CD4-positive, CD25-positive, alpha-beta regulatory T cell (primary cell): ENCODE measurements at places on chromosomes 3 and 15. TPM values are rescaled to one million over a fixed set of nuclear protein-coding genes. Genes with fewer than 3 reads are reported as not detected.
A peak's percentile ranks its signal among the peaks of the same experiment; 100 is the strongest.

DNA sequence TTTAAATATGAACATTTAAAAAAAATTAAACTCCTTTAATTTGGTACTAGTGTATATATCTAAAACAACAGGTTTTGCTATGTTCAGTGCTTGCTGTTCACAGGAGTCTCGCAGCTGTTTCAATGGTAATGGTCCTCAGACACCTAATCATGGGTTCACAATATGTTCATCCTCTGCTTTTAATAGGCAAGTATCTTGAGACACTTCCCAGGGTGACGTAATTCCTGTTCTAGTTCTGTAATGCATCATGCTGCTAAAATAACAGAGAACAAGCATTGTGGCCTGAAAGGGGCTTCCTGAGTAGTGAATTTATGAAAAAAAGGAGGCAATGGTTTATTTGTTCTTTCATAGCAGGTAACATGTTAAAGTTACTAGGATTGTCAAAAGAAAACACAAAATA, 625.2 kb upstream of the GBE1 start:
- DNase-seq = no peak

DNA sequence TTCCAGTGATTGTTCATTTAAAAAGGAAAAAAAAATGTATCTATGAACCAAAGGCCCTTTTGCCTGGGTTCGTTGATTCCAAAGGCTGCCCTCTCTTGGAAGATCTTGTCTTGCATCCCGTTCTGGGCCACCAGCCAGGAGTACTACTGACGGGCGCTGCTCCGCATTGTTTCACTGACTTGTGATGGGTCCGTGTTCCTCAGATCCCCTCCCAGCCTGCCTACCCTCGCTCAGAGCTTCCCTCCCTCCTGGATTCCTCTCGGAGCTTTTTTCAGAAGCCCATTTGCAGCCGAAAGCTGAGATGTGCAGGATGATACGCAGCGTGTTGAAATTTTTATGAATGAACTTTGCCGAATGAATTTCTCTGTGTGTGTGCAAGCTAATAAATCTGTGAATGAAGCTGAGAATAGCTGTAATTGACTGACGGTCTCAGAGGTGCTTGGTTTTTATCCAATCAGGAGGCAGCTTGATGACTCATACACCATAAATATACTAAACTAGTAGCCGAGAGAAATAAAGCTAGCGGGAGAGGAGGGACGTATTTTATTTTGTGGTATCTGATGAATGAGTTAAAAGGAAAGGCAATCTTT, at the start of gene SHC4:
Gene SHC4, minus strand, starts transcription at position 396 of the 590 bp plus-strand sequence. CDS start 904 bp downstream, outside the sequence.
- DNase-seq = peak; percentile 38

Gene RTP3
- not detected for total RNA-seq

GRCh38 chr3:181729341-181729869, 17.7 kb downstream of the SOX2 start:
- DNase-seq = no peak

DNA sequence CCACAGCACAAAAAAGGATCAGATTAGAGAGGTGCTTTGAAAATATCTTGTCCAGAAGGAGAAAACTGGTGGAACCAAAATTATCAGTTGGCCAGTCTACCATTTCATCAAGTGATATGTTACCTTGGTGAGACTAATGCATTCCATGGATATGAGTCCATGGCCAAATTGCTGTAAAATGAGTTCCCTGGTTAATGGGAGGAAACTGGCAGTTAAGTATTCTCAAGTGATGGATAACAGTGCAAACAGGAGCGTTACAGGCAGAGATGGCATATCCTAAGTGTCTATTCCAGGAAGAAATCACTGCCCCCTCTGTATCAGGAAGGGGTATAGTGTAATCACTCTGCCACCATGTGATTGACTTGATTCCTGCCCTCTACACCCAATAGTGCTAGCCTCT, 34.0 kb downstream of the MYRIP start:
- no peak for DNase-seq

Gene TEX55
- not detected for total RNA-seq

- DNase-seq = no peak
These were observed 132.2 kb downstream of the ATP10A start for GRCh38 chr15:25730918-25731317.

DNA sequence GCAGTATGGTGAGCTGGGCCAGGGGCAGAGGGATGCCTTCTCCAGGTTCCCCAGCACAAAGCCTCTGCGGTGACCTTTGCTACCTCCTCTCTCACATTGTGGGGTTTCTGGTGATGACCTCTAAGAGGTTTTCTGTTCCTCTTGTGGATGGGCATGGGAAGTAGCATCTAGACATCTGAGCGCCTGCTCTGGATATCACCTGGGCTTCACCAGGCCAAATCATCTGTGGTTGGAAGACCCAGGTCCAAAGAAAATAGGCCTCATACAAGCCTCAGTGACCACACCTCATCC, 7.0 kb downstream of the APEH start:
- no peak for DNase-seq

DNA sequence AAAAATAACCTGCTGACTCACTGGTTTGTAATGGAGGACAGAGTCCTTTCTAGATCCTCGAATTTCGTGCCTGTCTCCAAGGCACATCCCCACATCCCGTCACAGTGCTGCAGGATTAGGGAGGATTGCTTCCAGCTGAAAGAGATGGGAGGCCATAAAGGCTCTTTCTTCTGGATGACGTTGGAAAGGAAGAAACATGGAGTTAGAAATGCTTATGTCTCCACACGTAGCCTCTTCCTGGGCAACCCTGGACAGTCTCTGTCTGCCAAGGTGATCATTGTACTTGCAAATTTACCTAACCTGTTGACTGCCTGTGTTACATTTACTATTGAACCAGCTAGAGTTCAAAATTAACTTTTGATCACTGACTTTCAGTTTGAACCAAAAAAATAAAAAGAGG, 27.6 kb upstream of the VILL start:
- no peak for DNase-seq

Gene GRM2
- total RNA-seq = 3.0 TPM

Gene LRRK1
- 0.17 TPM for total RNA-seq

DNA sequence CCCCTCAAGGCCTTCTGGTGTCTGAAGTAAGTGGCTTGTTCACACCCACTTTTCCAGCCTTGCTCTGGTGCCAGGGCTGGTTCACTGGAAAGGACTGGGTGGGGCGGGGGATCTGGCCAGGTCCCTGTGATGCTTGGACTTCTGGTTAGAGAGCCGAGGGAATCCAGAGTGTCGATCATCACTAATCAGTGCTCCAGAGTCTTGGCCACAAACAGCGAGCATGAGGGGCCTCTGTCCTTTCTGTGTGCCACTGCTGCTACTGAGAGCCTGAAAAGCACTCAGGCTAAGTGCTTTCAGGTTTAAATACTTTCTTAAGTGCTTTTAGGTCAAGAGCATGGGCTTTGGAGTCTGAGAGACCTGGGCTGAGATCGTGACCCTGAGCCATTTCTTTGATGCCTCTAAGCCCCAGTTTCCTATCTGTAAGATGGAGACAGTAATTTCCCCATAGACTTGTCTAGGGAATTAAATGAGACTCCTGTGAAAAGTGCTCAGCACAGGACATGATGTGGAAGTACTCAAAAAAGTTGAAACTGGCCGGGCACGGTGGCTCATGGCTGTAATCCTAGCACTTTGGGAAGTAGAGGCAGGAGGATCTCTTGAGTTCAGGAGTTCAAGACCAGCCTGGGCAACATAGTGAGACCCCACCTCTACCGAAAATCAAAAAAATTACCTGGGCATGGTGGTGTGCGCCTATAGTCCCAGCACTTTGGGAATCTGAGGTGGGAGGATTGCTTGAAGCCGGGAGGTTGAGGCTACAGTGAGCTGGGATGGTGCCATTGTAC, 53.8 kb upstream of the SEC22A start:
- no peak for DNase-seq

- DNase-seq = no peak
These were observed 449.0 kb downstream of the NAALADL2 start for GRCh38 chr3:175308097-175308496.

- DNase-seq = no peak
These were observed 128.9 kb downstream of the ZIC1 start for GRCh38 chr3:147538034-147538433.

DNA sequence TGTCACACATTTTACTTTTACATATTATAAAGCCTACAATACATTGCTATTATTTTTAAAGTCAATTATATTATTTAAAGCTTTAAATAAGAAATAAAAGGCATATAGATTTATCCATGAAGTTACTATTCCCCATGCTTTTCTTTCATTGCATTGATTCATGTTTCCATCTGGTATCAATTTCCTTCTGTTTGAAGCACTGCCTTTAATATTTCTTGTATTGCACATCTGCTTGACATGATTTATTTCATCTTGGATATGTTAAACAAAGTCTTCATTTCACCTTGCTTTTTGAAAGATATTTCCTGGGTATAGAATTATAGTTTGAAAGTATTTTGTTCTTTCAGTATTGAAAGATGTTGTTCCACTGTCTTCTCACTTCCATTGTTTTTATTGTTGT, 174.3 kb upstream of the MBNL1 start:
- no peak for DNase-seq

- no peak for DNase-seq
These were observed 1077.0 kb downstream of the ROBO1 start for GRCh38 chr3:78690766-78691165.

Gene SPTBN5
- total RNA-seq = 2.7 TPM

Gene SST
- not detected for total RNA-seq

DNA sequence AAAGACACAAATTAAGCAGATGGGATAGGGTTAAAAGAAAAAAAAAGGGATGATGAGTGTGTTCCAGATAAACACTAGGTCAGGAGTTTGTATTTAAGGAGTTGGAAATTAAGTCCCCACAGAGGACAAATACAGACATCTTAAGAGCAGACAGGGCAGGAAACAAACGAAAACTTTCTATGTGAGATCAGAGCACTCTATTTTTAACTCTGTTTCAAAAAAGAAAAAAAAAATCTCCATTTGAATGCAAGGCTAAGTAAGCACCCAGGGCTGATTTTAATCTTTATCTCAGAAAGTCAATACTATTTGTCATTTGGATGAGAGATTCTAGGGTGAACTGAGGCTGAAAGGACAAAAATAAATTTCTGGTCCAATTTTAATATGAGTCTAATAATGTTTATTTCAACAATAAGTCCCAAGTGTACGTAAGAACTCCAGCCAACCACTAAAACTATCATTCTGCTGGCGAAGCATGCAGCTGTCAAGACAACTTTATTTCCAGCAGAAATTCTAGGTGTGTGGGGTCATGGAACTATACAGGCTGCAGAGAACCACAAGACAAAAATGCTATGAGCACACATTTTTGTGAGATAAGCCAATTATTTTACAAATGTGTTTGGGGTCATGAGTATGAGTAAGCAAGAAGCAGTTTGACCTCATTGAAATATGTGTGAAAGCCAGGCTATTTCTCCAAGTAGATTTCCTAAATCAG, 186.1 kb downstream of the FMN1 start:
- DNase-seq = no peak

DNA sequence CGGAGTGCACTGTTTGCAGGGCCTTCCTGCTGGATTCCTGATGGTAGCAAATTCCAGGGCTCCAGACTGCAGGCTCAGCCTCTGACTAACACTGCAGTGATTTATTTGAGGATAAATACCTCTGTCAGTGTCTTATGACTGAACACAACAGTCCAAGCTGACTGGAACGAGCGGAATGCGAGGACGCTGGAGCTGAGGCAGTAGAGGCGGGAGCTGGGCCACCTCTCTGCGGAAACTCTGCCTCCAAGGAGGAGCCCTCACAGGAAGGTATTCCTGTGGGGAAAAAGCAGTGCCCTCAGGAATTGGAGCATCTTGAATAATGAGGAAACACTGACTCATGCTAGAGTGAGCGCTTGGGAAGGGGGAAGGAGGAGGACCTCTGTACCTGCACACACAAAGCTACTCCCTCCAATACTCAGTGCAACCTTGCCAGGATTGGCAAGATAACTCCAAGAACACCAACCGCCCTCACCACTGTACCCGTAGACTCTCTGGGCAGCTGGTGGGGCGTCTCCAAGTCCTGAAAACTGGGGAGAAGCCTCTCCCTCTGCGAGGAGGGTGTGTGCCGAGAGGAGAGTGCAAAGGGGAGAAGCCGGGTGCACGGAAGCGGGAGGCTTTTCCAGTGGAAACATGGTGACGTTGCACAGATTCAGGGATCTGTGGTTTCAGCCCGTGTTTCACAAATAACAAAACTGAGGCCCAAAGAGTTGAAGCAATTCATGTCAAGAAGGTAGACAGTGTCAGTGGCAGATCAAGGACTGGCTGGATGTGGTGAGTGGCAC, 43.0 kb downstream of the VGLL4 start:
- no peak for DNase-seq
